ENCODE measurements at places on chromosomes 3 and 15. TPM values are rescaled to one million over a fixed set of nuclear protein-coding genes. Genes with fewer than 3 reads are reported as not detected.

DNA sequence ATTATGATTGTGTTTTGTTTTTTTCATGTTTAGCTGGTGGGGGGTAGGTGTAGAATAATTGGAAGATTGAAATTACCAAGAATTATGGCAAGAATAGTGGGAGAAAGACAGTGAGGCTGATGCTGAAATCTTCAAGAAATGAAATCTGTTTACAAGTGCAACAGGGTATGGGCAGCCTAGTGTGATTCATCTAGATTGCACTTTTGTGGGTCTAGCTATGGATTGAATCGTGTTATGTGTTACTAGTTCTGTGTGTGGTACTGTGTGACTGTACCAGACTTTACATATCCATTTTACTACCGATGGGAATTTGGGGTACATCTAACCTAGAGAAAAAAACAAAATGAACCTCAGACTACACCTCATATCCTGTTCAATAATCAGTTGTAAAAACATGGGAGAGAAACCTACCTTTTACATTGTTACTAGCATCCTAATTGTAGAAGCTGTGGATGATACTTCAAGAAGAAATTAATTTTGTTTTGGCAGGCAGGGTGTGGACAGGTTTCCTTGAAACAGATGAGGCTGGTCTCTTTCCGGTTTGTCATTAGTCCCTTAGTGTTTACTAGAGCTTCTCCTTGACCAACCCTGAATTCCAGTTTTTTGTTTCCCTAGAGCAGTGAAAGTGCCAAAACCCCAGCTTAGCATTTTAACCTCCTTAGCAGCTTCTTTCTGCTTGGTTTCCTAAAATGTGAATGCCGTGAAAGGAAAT is 47.9 kb downstream of the OPA1 start:
- no peaks in the 10 kb centered on the region for H3K4me1 ChIP-seq
- H3K27me3 ChIP-seq, result no peaks in the 10 kb centered on the region
- no peak for DNase-seq
- H3K36me3 ChIP-seq, result no peaks in the 10 kb centered on the region
- no peak overlapping the region for H3K27ac ChIP-seq
- H3K4me3 ChIP-seq, result no peak overlapping the region

DNA sequence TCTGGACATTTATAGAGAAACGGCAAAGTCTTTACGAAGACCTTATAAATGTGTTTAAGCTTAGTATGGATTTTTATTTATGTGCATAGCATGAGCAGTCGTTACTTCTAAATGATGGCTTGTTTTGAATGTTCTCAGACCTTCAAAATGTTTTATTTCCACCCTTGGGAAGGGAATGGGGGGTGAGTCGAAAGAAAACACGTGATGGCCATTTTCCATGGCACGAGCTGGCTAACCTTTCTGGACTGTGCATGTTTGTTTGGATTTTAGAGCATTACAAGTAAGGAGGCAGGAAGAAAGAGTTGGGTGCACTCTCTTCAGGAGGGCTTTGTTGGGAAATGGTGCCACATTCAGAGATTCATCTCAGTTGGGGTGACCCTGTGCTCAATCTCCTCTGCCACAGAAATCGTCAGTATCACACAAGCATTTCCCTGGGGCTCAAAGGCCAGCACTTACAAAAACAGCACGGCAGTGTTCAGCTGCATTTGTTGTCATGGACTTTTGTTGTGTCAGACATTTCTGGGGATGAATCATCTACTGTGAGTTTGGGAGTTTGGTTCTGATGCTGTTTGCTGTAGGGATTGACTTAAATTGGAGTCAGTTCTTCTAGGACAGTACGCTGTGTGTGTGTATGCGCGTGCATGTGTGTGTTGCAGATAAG is 52.3 kb upstream of the ADAMTS9 start:
- H3K36me3 ChIP-seq, result no peaks in the 10 kb centered on the region
- no peak for DNase-seq
- no peaks in the 10 kb centered on the region for H3K27me3 ChIP-seq
- H3K4me1 ChIP-seq, result no peaks in the 10 kb centered on the region
- no peak overlapping the region for H3K27ac ChIP-seq

- DNase-seq, result peak; percentile 46
- H3K4me1 ChIP-seq, result no peaks in the 10 kb centered on the region
- H3K36me3 ChIP-seq, result no peaks in the 10 kb centered on the region
Measured at GRCh38 chr15:25709437-25710159, 153.5 kb downstream of the ATP10A start.

- no peak for DNase-seq
- peaks cover 21% of the 10 kb centered on the region for H3K4me1 ChIP-seq
- no peaks in the 10 kb centered on the region for H3K27me3 ChIP-seq
- no peaks in the 10 kb centered on the region for H3K36me3 ChIP-seq
Measured at GRCh38 chr3:40968666-40969065, 230.6 kb upstream of the CTNNB1 start.

- DNase-seq, result no peak
- H3K27me3 ChIP-seq, result no peaks in the 10 kb centered on the region
- no peak overlapping the region for H3K27ac ChIP-seq
- no peaks in the 10 kb centered on the region for H3K36me3 ChIP-seq
- no peaks in the 10 kb centered on the region for H3K4me1 ChIP-seq
- H3K4me3 ChIP-seq, result no peak overlapping the region
Measured at GRCh38 chr3:171133796-171134569, 107.5 kb upstream of the SLC2A2 start.

- no peak overlapping the region for H3K4me3 ChIP-seq
- no peaks in the 10 kb centered on the region for H3K27me3 ChIP-seq
- no peaks in the 10 kb centered on the region for H3K4me1 ChIP-seq
- no peaks in the 10 kb centered on the region for H3K36me3 ChIP-seq
- H3K27ac ChIP-seq, result no peak overlapping the region
Measured at GRCh38 chr15:39692356-39693327, 90.0 kb downstream of the FSIP1 start.

DNA sequence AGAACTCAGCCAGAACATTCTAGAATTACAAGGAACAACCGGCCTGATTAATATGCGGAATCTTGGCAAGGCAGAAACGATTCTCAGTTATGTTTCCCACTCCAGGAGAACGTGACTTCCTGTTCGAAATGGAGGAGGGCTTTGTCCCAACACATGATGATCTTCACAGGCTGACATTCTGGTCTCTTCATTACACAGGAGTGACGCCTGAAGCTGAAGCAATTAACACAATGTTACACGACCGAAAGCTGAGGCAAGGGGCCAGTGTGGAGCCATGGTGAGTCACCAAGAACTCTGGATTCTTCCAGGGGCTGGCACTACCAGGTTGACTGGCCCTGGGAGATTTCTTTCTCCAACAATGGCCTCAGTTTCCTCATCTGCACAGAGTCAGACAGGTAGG is 40.9 kb downstream of the RFTN1 start:
- H3K36me3 ChIP-seq, result no peaks in the 10 kb centered on the region
- H3K27ac ChIP-seq, result no peak overlapping the region
- no peak overlapping the region for H3K4me3 ChIP-seq
- no peaks in the 10 kb centered on the region for H3K4me1 ChIP-seq

- no peak overlapping the region for H3K27ac ChIP-seq
- no peaks in the 10 kb centered on the region for H3K27me3 ChIP-seq
- H3K4me3 ChIP-seq, result no peak overlapping the region
- DNase-seq, result no peak
Measured at GRCh38 chr3:79255292-79255691, 512.5 kb downstream of the ROBO1 start.

DNA sequence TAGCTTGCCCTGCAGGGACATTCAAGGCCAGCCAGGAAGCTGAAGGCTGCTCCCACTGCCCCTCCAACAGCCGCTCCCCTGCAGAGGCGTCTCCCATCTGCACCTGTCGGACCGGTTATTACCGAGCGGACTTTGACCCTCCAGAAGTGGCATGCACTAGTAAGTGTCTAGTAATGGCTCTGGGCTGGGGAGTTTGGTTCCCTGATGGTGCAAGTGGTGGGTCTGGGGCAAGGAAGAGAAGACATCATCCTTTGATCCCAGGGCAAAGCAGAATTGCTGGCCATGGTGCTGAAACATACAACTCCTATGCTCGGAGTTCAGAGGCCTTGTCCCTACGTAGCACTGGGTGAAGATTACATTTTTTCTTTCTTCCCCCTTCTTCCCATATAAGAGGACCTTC is 311.4 kb downstream of the EPHB1 start:
- no peaks in the 10 kb centered on the region for H3K4me1 ChIP-seq
- H3K27me3 ChIP-seq, result no peaks in the 10 kb centered on the region
- no peak overlapping the region for H3K4me3 ChIP-seq
- no peaks in the 10 kb centered on the region for H3K36me3 ChIP-seq
- no peak overlapping the region for H3K27ac ChIP-seq

DNA sequence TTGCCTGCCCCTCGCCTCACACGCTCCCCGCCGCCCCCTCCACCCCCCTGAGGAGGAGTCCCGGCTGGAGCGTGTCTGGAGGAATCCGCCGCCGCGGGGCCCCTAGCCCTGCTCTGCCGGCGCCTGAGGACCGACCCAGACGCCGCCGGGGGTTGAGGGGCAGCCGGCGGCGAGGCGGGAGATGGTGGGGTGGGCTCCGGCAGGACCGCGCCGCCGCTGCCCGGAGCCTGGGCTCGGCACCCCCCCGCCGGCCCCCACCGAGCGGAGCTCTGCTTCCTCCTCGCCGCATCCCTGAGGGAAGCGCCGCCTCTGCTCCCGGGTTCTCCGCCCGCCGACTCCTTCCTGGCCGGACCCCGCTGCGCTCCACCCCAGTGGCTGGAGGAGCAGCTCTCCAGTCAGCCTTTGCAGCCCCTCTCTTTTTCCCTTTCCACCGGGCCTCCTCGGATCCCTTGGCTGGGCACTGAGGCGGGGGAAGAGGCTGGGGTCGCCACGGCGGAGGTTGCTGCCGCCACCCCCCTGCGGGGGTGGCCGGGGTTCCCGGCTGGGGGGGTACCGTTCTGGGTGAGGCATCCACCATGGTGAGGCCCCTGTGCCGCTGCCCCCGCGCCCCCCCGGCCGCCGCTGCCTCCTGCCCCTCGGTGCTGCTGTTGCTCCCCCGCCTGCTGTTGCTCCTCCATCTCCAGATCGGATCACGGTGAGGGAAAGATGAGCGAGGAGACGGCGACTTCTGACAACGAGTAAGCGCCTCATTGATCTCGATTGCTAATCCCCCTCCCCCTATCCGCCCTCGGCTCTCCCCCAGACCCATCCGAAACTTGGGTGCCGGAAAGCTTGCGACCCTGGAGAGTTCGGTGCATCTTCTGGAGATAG is at the start of gene SPRED1:
Gene SPRED1, plus strand, starts transcription at position 356 of the 870 bp plus-strand sequence. Its CDS starts 350 bp downstream, at position 706.
- no peaks in the 10 kb centered on the region for H3K36me3 ChIP-seq
- H3K27me3 ChIP-seq, result no peaks in the 10 kb centered on the region
- peak within 1 kb of the TSS; percentile 100 for H3K27ac ChIP-seq

- no peak overlapping the region for H3K4me3 ChIP-seq
- H3K27ac ChIP-seq, result no peak overlapping the region
- H3K27me3 ChIP-seq, result no peaks in the 10 kb centered on the region
- no peak for DNase-seq
- no peaks in the 10 kb centered on the region for H3K36me3 ChIP-seq
Measured at GRCh38 chr3:121836481-121836880, 1.5 kb downstream of the EAF2 start.

DNA sequence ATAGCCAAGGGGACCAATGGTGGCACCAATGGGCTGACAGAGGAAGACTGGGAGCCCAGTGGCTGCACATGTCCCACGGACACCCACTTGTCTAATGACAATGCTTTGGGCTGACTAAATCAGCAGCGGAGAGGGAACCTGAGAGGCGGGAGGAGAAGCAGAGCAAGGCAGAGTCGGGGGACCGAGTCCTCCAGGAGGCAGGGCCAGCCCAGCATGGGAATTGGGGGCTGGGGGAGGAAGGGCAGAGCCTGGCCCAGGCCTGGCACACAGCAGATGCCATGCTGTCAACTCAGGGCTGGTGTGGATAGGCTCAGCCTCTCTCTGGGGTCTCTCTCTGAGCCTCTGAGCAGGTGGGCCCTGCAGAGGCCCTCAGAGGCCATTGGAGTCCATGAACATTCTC is 78.4 kb upstream of the KLF13 start:
- no peak for DNase-seq
- no peak overlapping the region for H3K4me3 ChIP-seq
- no peaks in the 10 kb centered on the region for H3K27me3 ChIP-seq
- no peak overlapping the region for H3K27ac ChIP-seq

GRCh38 chr3:122078235-122078935 is 23.2 kb downstream of the CD86 start:
- H3K4me1 ChIP-seq, result no peaks in the 10 kb centered on the region
- H3K36me3 ChIP-seq, result no peaks in the 10 kb centered on the region
- no peak overlapping the region for H3K27ac ChIP-seq
- H3K27me3 ChIP-seq, result no peaks in the 10 kb centered on the region
- no peak for DNase-seq
- no peak overlapping the region for H3K4me3 ChIP-seq

DNA sequence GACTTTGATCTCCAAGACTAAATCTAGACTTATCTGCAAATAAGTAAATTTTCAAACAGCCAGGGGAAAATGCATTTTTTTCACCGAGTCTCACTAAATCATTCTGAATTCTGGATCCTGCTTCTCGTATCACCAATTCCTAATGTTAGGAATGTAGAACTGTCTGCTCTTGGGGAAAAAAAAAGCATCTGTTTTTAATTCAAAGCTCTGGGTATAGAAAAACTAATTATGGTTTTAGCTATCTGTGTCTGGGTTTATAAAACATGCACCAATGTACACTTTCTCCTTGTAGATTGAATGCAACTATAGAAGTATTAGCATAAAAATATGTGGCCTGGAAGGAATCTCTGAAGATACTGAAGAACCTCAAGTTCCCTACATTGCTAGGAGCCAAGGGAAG is 4.8 kb upstream of the CDAN1 start:
- H3K36me3 ChIP-seq, result no peaks in the 10 kb centered on the region
- no peaks in the 10 kb centered on the region for H3K27me3 ChIP-seq
- no peak for DNase-seq
- no peaks in the 10 kb centered on the region for H3K4me1 ChIP-seq

DNA sequence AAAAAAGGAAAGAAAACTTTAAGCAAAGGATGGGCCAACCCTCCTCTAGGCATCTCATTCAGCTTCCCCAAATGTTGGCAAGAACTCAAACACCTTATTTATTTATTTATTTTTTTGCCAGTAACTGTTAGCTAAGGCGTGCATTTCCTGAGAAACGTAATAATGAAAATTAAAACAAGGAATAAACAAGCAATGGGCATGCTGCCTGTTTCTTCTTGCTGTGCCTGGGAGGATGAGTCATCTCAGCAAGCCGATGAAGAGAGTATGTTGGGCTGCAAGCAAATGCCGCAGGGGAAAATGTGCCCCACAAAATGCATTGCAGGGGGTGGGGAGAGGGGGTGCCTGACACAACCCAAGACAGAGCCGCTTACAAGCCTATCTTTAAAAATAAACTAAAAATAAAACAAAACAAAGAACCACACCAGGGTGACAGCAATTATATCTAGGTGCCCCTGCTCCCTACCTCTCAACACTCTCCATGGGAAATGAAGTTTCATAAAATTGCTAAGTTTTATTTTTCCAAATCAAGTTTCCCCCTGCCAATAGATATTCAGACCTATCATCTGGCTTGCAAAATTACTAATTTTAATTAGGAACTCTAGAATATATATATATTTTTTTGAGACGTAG is 40.3 kb downstream of the EIF4E3 start:
- peaks cover under 1% of the 10 kb centered on the region for H3K4me1 ChIP-seq
- H3K27me3 ChIP-seq, result no peaks in the 10 kb centered on the region
- peak overlapping the region; percentile 59 for H3K27ac ChIP-seq
- no peak for DNase-seq
- peak overlapping the region; percentile 30 for H3K4me3 ChIP-seq

GRCh38 chr3:188693435-188693834 is 478.3 kb upstream of the TPRG1 start:
- no peak overlapping the region for H3K27ac ChIP-seq
- no peak for DNase-seq
- no peaks in the 10 kb centered on the region for H3K36me3 ChIP-seq
- no peaks in the 10 kb centered on the region for H3K4me1 ChIP-seq
- no peaks in the 10 kb centered on the region for H3K27me3 ChIP-seq

The TTLL13 gene
- 0.15 TPM for total RNA-seq

The ALDH1A2 gene
- total RNA-seq, result 19.6 TPM

The CASR gene
- not detected for total RNA-seq

The SH2D7 gene
- total RNA-seq, result not detected

The ZNF35 gene
- 8.8 TPM for total RNA-seq

The AP3S2 gene
- 57.4 TPM for total RNA-seq

The ILDR1 gene
- 3.3 TPM for total RNA-seq

Data from breast epithelium (tissue), 4 donors.